ENCODE measurements at places on chromosomes 11 and 22.
A peak's percentile ranks its signal among the peaks of the same experiment; 100 is the strongest.

- DNase-seq = no peak
These were observed 47.5 kb upstream of the C11orf87 start for GRCh38 chr11:109374441-109374840.

GRCh38 chr11:18563090-18563730 is 25.3 kb downstream of the UEVLD start:
- no peak for DNase-seq

DNA sequence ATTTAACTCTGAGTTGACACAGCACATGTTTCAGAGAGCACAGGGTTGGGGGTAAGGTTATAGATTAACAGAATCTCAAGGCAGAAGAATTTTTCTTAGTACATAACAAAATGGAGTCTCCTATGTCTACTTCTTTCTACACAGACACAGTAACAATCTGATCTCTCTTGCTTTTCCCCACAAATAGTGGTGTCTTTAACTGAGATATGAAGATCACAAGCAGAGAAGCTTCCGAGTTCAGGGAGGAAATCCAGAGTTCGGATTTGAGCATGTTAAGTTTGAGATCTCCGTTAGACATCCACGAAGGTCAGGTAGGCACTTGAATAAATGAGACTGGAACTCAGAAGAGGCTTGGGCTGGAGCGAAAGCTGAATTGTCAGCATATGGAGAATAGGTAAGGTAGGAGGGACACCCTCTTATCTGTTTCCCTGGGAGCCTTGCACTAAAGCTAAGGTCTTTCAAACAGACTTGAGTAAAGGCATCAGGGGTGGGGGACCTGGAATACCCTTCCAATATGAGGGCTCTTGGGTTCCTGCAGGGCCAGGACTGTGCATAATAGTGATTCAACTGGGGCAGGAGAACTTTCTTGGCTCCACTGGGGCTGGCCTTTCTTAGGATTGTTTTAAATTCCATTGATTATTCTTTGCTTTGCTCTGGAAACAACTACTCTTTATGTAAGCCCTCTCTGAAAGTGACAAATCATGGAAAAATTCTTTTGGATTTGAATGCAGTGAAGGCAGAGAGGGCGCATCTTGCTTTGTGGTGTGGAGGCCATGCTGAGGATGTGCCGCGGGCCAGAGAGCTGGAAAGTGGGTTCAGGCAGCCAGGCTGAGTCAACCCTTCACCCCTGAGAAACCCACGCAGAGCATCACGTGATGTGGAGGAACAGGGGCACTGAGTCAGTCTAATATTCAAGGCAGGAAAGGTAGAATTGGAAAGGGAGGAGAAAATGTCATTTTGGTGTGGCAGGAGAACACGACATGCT is 62.7 kb upstream of the AMPD3 start:
- peak; percentile 69 for DNase-seq

DNA sequence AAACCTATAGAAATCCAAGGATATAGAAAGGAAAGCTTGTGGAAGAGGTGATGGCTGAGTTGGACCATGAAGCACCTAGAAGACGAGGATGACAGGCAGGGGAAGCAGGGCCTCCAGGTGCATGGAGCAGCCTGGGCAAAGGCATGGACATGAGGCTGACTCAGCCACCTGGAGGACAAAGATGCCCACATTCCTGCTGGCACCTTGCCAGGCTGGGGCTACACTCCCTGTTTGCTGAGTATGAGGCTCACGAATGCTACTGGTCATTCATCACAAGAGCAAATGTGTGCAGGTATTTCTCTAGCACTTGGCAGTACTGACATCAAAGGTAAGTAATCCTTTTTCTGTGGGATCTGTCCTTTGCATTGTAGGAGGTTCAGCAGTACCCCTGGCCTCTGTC is 7.1 kb upstream of the SCGB2A1 start:
- no peak for DNase-seq

- DNase-seq = no peak
These were observed 72.2 kb downstream of the PAK1 start for GRCh38 chr11:77401486-77402217.

- DNase-seq = no peak
These were observed 16.9 kb downstream of the CDPF1 start for GRCh38 chr22:46233231-46233630.

GRCh38 chr11:128908391-128909246 is 17.5 kb downstream of the KCNJ5 start:
- peak; percentile 66 for DNase-seq

- no peak for DNase-seq
These were observed 39.1 kb downstream of the MTMR2 start for GRCh38 chr11:95884802-95885201.
